Stimulated activated CD4-positive, alpha-beta T cell treated with anti-CD3 and anti-CD28 coated beads, Interleukin-2, amount 100 ng/mL, for 24 hours (primary cell): ENCODE measurements at places on chromosomes 1 and 21.

DNA sequence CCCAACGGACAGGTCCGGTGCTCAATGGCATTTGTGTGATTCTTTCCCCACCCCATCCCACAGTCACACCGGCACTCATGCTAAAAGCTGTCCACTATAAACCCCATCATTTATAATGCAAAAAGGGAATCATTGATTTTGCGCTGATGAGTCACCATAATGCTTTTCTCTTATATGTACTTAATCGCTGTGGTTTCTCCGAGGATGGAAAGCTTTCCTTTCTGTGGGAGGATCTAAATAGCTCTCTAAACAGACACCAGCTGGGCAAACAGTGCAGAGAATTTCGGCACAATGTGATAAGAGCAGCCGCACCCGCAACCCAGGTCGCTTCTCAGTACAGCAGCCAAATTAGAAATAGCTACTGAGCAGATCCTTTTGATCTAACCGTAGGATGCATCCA, 85.6 kb downstream of the SETD4 start:
- DNase-seq, result no peak

- DNase-seq, result no peak
Observed at GRCh38 chr1:242525360-242525722, 844 bp upstream of the PLD5 start.

GRCh38 chr1:29909962-29910361, 673.6 kb downstream of the PTPRU start:
- DNase-seq, result no peak

DNA sequence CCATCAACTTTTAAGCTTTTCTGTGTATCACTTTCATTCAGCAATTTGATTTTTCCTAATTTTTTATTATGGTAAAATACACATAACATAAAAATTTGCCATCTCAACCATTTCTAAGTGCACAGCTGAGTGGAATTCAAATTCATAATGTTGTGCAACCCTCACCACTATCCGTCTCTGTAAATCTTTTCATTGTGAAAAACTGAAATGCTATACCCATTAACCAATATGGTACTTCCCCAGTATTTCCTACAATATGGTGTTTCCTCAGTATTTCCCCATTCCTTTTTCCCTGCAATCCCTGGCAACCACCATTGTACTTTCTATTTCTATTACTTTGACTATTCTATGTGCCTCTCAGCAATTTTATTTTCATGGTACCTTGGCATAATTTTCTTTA, 6.8 kb downstream of the STPG1 start:
- DNase-seq, result no peak

- no peak for DNase-seq
Observed at GRCh38 chr1:170221031-170221430, 75.3 kb downstream of the NTMT2 start.

- no peak for DNase-seq
Observed at GRCh38 chr1:78277253-78277652, 213.5 kb upstream of the PTGFR start.

- no peak for DNase-seq
Observed at GRCh38 chr1:231642618-231643017, 16.0 kb downstream of the DISC1 start.

DNA sequence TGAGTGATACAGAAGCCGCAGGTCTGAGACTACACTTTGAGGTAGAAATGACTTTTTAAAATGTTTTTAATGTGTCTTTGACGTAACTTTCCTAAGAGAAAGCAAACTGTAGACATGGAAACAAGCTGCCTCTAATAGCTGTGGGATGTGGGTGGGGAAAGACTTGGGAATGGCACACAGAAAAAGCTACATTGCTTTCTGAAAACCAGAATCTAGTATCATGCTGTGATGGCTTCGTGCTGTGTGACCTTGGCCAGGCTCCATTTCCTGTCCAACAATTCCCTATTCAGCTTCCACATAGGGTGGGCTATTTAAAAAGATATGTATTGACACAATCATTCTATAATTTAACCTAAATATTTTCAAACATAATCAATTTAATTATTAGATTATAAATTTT, 909.1 kb downstream of the NCAM2 start:
- no peak for DNase-seq

DNA sequence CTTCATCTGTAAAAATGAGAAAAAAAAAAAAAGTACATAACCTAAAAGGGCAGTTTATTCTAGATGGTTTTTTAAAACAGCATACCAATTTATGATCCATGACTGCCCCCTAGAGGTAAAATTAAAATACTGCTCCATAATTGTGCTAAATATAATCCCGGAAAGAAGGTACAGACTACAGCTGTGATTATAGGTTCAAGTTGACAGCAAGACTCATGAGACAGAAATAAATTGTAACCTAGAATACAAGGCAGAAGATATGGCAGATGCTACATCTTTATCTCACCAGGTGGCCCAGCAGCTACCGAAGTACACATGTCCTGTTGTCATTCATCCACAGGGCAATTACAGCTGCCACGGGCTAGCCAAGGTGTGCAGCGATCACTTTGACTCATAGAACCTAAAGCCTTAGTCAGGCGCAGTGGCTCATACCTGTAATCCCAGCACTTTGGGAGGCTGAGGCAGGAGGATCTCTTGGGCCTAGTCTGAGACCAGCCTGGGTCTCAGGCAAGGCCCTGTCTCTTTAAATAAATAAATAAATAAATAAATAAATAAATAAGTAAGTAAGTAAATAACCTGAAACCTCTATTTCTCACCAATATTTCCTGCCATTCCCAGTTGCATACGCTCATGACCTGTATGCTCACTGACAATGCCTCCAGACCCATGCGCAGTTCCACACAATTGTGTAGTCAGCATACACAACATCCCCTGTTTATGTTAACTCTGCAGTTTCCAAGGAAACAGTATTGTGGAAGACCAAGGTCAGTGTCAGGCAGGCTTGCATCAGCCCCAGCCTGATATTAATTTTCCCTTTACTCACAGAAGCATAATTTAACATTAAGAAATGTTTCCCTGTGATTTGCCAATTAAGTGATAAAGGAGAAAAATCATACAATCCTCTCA, 18.3 kb upstream of the PPIE start:
- no peak for DNase-seq

DNA sequence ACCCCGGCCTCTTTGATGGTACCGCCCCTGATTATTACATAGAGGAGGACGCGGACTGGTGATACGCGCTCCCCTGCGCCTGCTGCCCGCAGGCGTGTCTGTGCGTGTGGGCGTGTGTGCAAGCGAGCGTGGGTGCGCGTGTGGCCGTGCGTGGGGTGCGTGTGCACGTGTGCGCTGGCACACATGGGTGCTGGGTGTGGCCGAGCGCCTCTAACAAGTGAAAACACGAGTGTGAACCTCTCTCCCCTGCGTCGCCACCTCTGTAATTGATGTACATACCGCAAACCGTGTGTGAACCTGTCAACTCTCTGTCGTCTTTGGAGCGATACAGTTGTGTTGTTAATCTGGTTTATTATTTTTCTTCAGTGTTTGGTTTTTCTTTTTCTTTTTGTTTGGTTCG, 87.8 kb upstream of the TMEM51 start:
- DNase-seq, result no peak

DNA sequence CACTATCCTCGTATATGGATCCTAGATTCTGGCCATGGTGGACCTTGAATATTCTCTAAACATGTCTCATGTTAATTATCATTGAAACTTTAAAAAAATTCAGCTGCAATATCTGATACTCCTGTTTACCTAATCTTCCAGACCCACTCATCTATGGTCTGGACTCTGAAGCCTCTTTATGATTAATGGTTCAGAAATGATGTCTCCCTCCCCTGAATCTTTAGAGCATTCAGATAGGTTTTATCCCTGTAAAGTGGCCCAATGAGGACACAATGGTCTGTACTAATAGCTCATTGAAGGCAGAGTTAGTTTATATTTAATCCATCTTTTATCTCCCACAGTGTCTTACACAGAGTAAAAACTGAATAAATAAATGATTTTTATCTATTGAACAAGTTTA, 53.0 kb upstream of the DUSP10 start:
- no peak for DNase-seq

- no peak for DNase-seq
Observed at GRCh38 chr1:31750858-31751510, 13.2 kb downstream of the ADGRB2 start.

DNA sequence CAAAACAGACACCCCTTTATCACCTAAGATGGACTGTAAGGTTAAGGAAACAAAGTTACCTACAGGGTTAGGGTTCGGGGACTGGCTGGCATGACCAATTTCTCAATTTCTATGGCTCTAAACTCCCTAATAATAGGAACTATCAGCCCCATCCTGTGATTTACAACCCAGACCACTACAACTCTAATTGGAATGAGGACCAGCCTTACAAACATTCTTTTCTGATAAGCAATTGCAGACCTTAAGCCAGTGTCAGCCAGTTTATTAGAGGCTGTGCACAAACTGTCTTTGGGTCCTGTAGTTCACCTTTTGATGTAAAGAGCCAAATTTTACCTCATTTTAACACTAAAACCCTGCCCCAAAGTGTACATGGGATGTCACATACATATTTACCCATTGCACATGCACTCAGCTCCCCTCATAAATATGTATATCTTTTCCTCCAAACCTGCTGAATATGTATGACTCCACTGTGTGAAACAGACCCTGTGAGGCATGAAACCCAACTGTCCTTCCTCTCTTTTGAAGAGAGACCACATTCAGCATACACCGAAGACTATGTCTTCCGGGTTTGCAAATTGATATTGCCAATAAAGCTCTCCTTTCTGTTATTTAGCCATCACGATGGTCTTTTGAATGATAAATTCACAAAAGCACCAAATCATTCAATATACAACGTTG, 7.3 kb upstream of the APP start:
- no peak for DNase-seq

- peak; percentile 2 for DNase-seq
Observed at GRCh38 chr1:19037659-19038058, 81.2 kb upstream of the IFFO2 start.

GRCh38 chr1:221045842-221046831, 166.9 kb downstream of the HLX start:
- DNase-seq, result no peak

GRCh38 chr1:219897914-219898313, 30.4 kb downstream of the SLC30A10 start:
- DNase-seq, result no peak

DNA sequence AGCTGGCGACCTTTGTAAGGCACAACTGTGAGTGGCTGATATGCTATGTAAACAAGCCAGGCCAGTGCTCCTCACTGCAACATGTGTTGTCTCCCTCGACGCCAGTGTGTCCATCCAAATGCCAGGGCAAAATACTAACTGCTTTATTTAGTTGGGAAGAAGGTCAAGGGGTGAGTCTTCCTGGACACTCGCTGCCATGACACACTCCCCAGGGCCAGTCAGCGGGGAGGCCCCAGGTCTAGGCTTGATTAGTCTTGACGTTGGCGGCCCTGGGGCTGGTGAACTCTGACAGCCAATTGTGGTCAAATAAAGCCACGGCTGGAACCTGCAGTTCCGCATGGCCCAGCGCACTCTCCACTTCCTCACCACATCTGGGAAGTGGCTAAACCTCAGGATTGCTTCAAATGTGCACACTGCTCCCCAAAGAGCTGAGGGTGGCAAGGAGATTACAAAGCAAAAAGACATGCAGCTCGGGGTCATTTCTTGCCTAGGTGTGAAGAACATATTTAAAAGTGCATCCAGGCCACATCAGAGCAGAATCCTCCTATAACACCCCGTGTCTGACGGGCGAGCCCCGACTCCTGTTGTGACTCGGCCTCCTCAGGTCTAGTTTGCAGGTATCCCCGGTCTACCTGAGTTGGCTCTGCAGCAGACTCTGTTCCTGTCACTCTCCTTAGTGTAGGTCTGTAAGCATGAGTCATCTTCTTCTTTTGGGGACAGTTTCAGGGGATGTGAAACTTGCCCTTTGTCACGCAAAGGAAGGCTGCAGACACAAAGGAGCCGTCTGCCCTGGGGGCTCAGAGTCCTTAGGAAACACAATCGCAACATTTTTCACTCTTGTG, 183.5 kb downstream of the RUNX1 start:
- peak; percentile 50 for DNase-seq

DNA sequence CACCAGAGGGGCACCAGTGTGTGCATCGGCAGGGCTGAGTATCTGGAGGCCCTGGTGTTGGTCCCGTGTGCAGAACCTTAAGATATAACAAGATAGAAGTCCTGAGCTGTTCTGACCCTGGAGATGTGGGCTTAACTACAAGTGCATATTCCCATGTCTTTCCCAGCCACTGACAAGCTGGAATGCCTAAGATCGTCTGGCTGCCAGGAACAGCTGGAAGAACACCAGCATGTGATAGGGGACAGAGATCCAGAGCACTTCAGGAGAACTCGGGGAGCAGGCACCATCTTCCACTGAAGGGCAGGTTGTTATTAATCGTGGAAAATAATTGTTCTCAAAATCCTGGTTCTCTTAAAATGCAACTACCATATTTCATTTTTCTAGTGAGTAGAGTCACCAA, 419.9 kb upstream of the RUNX1 start:
- DNase-seq, result no peak

- DNase-seq, result no peak
Observed at GRCh38 chr1:176211396-176212165, 4.5 kb upstream of the COP1 start.

DNA sequence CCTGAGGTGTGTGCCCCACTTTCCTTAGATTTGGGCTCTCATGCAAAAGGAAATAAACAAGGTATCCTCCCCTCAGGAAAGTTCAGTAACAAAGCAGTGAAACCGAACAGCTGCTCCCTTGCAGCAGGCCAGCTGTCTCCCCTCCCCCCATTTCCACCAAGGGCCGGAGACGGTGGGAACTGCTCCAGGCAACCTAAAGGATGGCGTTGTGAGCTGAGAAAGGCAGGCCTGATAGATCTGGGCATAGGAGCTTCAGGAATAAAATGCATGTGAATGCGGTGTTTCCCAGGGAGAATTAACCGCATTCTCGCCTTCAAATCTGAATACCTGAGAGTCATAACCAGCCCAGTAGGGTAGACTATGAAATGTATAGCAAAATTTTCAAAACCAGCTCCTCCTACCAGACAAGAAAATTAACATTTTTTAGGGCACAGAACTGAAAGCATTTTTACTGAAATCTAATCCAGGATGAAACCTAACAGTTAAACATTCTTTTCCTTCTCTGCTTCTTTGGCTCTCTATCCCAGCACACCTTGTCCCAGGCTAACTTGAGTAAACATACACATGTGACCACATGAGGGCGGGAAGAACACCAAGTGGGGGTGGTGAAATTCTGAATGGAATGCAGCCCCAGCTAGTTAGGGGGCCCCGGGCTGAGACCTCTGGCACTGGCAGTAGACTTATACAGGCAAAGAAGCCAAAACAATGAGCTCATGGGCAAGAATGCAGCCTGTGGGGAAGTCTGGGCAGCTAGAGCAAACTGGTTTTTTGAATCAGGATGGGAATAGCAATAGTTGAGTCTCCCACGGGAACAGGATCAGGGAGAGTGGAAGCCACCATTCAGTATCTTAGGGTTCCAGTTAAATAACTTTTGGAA, 11.5 kb downstream of the MCL1 start:
- DNase-seq, result peak; percentile 59

GRCh38 chr1:175690298-175690697, 53.1 kb downstream of the TNR start:
- no peak for DNase-seq

GRCh38 chr1:88662723-88663122, 21.4 kb upstream of the PKN2 start:
- DNase-seq, result no peak

- no peak for DNase-seq
Observed at GRCh38 chr1:172882385-172882784, 168.4 kb downstream of the TNFSF18 start.
